ENCODE measurements at places on chromosomes 3 and 15.

- DNase-seq = peak; percentile 64
Observed at GRCh38 chr3:48446425-48447193, at the start of gene ATRIP. TSS of gene ATRIP (plus strand) at chr3:48446737. CDS start at chr3:48446846, 109 bp downstream.

GRCh38 chr3:138254216-138254615 lies 67.1 kb downstream of the ARMC8 start:
- no peak for DNase-seq

DNA sequence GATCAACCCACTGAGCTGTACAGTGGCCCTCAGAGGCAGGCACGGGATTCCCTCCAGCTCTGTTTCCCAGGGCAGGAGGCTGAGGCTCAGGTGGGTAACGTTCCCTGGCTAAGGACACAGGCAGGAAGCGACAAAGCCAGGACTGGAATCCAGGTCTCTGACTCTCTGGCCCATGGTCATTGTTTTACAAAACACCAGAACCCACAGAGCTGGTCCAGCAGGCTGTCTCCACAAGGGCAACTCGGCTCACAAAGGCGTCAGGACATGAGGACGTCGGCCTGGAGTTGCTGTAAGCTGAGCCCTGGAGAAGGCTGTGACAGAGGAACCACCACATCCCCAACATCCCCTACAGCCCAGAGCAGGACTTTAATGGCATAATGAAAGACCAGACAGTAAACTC lies 30.7 kb downstream of the NUP210 start:
- DNase-seq = no peak

DNA sequence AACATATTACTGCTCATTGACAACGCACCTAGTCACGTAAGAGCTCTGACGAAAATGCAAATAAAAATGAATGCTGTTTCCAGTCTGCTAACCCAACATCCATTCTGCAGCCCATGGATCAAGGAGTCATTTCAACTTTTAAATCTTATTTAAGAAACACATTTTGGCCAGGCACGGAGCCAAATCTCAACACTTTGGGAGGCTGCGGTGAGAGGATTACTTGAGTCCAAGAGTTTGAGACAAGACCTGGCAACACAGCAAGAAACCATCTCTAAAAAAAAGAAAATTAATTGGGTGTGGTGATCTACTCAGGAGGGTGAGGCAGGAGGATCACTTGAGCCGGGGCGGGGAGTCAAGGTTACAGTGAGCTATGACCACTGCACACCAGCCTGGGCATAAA lies 22.4 kb upstream of the TM4SF19 start:
- no peak for DNase-seq

DNA sequence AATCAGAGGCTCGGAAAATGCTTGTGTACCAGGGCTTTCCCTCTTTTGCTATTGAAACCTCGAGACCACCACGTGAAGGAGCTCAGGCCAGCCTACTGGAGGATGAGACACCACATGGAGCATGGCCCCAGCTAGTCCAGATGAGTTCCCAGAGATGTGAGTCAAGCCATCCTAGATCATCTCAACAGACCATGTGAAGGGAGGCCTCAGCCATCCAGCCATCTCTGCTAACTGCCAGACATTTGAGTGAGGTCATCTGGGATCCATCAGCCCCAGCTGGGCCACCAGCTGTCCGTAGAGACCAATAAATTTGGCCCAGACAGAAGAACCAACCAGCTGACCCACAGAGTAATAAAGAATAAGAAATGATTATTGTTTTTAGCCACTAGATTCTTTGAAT lies 62.8 kb upstream of the PROK2 start:
- DNase-seq = no peak

DNA sequence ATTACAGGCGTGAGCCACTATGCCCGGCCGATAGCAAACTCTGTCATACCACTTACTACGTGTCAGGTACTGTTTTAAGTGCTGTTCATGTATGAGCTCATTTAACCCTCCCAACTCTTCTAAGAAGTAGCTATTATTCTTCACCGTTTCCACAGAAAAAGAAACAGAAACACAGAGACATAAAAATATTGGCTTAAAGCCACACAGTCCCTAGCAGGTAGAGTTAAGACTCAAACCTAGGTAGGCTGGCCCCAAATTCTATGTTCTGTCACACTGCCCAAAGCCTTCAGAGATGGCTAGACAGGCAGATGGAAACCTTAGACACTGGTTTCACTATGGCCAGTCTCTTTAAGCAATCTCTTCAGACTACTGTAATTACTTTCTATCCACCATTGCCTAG lies 149.8 kb upstream of the KCNMB2 start:
- DNase-seq = no peak

DNA sequence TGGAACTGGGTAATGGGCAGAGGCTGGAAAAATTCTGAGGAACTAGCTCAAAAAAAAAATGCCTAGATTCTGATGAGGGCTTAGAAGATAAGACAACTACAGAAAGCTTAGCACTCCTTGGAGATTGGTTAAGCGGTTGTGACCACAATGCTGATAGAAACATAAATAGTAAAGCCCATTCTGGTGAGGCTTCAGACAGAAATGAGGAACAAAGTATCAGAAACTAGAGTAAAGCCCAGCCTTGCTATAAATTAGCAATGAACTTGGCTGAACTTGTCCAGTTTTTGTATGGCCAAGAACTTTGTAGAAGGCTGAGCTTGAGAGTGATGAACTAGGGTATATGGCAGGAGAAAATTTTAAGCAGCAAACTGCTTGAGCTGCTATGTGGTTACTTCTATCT lies 25.4 kb downstream of the GOLGB1 start:
- no peak for DNase-seq

DNA sequence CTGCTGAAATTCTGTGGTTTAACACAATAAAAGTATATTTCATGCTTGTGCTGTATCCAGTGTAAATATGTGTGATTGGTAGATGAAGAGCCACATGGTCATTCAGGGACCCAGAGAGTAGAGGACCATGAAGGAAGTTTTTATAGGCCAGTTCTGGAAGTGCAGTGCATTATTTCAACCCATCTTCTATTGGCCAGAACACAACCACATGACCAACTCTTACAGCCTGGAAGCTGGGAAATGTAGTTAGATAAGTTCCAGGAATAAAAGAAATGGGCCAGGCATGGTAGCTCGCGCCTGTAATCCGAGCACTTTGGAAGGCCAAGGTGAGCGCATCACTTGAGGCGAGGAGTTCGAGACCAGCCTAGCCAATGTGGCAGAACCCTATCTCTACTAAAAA lies 21.4 kb upstream of the PRTG start:
- peak; percentile 38 for DNase-seq

DNA sequence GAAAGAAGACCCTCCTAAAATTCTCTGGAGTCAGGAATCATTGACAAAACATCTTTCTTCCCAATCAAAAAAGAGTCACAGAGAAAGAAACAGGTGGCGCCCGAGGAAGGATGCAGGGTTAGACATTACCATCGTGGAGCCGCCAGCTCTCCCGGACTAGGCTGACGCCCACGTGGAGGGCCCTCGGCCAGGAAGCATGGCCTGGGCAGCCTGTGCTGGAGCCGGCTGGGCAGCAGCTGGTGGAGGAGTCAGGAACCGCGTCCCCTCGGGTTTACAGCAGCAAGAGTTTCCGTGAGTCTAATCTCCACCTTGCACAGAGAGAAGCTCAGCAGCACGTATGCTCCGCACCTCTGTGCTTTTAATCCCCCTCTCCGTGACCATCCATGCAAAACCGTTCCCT lies 533.7 kb upstream of the ATP11B start:
- no peak for DNase-seq

DNA sequence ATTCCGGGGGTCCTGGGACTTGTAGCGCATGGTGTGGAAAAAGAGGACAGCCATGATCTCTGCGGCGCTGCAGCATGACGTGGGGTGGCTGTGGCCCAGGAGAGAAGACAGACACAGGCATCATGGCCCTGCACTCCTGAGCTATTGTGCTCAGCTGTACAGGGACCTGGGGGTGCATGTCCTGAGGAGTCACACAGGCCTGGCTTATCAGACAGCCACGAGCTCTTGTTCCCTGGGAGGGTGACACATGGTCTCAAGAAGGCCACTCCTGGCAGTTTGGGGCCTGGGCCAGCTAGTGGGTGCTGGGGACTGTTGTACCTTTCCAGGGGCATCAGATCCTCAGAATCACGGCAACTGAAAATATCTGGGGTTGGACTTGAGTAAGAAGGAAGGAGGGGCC lies 13.7 kb downstream of the TKT start:
- no peak for DNase-seq

GRCh38 chr3:13401149-13401548 lies 19.0 kb downstream of the NUP210 start:
- no peak for DNase-seq

DNA sequence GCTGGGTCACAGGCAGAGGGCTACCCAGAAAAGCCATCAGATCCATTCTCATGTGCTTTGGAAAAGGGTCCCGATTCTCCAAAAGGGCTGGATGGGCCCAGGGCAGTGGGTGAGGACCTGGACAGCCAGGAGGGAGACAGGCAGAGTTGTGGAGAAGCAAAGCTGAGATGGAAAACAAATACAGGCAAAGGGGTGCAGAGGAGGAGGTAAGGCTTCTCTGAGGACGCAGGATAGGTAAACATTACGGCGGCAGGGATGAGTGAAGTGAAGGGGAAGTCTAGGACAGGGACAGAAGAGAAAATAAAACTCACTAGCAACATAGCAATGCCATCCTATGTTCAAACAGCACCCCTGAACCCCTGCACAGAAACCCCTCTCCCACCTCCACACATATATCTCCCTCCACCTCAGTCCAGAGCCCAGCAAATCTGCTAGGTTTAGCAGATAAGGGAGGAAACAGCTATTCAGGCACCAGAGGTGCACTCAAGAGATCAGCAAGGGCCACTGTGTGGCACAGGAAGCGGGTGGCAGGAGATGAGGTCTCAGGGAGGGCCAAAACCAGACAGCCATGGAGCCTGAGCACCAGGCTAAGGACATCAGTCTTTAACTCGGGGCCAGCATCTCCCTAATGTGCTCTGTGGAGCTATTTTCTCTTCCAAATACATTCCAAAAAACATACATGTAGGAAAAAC lies 51.3 kb downstream of the HOMER2 start:
- DNase-seq = no peak

GRCh38 chr3:188090620-188091309 lies 63.2 kb upstream of the LPP start:
- no peak for DNase-seq

DNA sequence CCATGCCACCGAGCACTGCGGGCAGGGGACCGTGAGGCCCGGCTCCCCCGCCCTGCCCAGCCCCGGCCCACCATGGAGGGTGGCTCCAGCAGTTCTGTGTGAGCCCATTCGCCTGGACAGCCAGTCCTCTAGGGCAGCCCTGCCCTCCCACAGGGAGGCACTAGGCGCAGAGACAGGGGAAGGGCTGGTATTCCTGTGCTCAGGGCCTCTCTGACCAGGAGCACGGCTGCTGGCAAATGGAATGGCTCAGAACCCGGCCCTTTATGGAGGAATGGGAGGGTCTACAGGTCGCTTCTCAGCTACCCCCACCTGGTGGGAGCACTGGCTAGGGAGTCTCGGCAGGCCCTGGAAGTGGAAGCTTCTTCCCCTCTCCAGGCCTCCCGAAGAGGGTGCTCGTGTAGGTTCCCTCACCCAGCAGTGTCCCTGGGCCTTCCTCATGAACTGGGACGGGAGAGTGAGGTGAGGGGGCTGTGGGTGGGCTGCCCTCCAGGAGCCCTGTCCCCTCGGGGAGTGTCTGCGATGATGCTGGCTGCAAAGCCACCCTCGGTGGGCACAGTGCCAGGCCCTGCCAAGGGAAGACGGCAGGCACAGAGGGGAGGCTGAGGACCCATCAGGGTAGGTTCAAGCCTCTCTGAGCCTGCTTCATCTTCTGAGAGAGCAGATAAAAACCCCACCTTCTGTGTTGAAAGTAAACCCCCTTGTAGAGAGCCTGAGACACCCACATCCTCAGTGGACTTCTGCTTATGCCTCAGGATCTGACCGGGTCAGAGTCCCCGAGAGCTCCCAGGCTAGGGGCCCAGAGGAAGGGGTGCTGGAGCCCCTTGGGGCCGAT lies 1.5 kb downstream of the MELTF start:
- DNase-seq = no peak

- DNase-seq = no peak
Observed at GRCh38 chr3:33426630-33427317, 13.4 kb downstream of the UBP1 start.

DNA sequence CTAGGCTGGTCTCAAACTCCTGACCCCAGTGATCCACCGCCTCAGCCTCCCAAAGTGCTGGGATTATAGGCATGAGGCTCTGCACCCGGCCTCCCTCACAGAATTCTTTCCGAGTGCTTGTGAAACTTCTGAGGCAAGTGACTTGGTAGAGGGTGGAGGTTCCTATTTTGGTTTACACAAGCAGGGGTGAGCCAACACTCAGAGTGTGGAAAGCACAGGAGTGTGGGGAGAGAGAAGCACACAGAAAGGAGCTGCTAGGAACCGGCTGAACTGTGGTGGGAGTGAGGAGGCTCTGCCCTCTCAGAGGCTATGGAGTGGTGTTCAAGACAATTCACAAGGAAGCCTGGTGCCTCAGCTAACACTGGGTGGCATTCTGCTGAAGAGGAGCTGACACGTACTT lies 7.7 kb downstream of the CAPN3 start:
- DNase-seq = no peak

DNA sequence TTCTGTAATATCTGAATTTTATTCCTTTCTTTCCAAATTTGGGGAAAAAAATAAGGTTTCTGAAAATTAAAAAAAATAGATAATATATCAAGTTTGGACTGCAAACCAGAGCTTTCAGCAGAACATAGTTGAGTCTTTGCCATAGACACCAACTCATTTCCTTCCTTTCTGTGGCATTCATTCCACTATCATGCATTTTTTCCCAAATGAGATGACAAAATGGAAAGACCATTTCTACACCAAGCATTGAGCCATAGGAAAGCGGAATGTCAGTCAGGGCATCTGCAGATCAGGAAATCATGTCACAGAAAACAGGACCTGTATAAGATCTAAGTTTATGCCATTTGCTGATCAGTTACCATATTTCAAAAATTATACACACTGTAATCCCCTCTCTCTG lies 333.3 kb upstream of the THBS1 start:
- DNase-seq = no peak

- no peak for DNase-seq
Observed at GRCh38 chr3:171095063-171095462, 68.5 kb upstream of the SLC2A2 start.

DNA sequence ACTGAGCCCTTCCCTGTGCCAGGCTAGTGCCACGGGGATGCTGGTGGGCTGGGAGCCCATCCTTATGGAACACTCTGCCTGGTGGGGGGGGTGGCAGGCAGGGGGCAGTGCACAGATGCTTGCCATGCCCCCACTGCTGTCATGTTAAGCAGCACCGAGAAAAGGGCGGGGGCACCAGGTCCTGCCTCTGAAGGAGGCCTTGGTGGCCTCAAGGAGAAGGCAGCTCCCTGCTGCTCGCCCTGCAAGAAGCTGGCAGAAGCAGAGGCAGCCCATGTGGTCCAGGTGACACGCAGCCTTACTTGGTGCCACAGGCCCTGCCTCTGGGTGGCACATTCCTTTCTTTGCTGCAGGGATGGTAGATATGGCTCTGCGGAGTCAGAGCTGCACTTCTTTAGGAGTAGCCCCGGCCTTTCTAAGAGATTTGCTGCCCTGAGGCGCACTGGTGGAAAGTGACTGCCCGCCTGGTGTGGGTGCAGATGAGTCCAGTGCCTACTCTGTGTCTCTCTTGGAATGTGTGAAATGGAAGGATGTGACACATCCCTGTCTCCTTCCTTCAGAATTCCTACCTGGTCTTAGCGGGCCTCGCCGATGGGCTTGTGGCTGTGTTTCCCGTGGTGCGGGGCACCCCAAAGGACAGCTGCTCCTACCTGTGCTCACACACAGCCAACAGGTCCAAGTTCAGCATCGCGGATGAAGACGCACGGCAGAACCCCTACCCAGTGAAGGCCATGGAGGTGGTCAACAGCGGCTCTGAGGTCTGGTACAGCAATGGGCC lies 145.8 kb downstream of the LRRK1 start:
- no peak for DNase-seq

GRCh38 chr15:56344336-56344735 lies 20.9 kb upstream of the TEX9 start:
- DNase-seq = no peak

Data from A549 (cell line).